Cerebellar nuclear complex (tissue), 1 donor: ENCODE measurements at places on chromosomes 11 and 22.

GRCh38 chr11:2211113-2211971 is 39.7 kb upstream of the TH start:
- DNase-seq: no peak

DNA sequence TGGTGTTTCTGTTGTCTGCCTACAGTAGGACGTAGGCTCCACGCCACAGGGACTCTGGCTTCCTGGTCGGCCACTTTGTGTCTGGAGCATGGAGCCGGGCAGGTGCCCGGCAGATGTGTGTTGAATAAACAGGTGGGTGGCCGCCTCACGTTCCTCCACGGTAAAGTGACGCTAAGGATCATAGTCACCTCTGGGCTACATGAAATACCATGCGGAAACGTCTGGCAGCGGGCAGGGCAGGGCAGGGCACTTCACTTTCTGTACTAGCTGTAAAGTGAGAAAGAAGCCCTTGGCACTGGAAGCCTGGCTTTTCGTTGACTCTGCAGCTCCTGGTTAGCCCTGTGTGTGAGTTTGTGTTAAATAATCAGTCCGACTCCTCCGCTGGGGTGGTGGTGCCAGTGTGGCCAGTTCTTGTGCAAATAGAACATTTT is 52.4 kb downstream of the MCM5 start:
- no peak for DNase-seq

- no peak for DNase-seq
These were observed 7.9 kb downstream of the KDM2A start for GRCh38 chr11:67126986-67127385.

DNA sequence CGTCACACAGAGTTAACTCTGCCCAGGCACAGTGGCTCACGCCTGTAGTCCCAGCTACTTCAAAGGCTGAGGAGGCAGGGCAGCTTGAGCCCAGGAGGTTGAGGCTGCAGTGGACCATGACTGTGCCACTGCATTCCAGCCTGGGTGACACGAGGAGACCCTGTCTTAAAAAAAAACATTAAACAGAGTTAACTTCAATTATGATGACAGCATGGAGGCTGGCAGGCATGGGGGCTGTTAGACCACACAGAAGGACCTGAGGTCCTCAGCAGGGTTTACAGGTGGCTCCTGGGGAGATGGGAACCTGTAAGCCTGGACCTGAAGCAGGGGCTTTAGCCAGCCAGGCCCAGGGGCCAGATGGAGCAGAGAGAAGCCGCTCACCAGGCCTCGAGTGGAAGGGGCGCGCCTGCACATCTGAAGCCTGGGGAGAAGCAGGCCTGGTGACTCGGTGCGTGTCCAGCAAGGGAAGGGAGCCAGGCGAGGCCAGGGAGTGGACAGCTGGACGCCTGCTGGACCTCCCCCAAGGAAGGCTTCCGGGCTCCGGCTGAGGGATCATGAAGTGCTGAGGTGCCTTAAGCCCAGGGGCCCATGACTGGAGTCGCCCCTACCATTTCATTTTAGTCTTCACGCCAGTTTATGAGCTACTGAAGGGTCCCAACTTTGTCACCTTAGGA is 25.3 kb downstream of the RPUSD4 start:
- DNase-seq: no peak

DNA sequence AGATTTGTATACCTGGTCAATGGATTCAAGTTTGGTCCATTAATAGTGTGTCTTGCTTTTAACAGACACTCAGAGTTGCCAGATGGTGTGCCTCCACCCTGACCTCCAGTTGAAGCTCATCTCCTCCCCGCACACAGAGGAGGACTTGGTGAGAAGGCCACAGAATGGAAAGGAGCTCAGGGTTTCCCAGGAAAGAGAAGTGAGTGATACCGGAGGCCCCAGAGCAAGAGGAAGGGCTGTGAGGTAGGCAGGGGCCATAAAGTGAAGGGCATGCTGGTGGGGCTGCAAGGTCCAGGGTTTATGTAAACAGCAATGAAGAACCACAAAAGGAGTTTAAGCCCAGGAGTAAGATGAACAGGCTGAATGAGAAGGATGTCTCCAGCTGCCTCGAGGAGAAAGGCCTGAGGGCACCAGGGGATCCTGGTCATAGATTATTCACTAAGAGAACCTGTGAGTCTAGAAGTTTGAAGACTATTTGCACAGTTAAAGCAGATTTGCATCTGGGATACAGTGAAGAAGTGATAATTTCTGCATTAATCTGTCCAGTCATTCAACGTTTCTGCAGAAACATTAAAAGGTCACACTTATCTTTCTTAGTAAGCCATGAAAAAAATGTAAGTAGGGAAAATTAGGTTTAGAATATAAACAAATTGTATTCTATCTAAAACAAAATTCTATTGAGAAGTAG is 67.5 kb upstream of the VPREB1 start:
- DNase-seq: no peak

DNA sequence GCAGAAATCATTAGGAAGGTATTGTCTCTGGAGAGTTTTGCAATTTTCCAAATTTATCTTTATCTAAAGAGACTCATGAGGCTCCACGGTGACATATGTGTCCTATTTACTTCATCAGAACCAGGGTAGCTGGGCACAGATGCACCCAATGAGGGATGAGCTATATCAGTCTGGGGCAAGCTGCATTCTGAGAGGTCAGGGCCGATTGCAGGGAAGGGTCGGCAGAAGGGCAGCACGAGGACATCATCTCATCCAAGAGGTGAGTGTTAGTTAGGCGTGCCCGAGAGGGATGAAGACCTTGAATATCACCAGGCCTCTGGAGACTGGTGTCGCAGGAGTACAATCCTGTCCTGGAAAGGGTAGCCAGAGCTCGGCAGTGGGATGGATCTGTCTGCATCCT is 41.0 kb upstream of the SPON1 start:
- DNase-seq: no peak

GRCh38 chr11:19769820-19770219 is 57.2 kb downstream of the NAV2 start:
- no peak for DNase-seq
